Epithelial cell of umbilical artery (primary cell): ENCODE measurements at places on chromosomes 7 and 10. TPM values are rescaled to one million over a fixed set of nuclear protein-coding genes. Genes with fewer than 3 reads are reported as not detected.

The CLDN4 gene
- total RNA-seq: 0.46 TPM in 1 of 2 replicates, not detected in the other

The TAS2R4 gene
- total RNA-seq: 0.32 and 1.1 TPM in 2 replicates

The INA gene
- under 0.01 and 0.15 TPM in 2 replicates for total RNA-seq

The RPEL1 gene
- 0.32 TPM in 1 of 2 replicates, not detected in the other for total RNA-seq

The BAIAP2L1 gene
- under 0.01 TPM in 1 of 2 replicates, not detected in the other for total RNA-seq
